ENCODE measurements at places on chromosomes 7 and 10.

- no peak for DNase-seq
These were observed 881 bp downstream of the C10orf67 start for GRCh38 chr10:23343591-23344240.

DNA sequence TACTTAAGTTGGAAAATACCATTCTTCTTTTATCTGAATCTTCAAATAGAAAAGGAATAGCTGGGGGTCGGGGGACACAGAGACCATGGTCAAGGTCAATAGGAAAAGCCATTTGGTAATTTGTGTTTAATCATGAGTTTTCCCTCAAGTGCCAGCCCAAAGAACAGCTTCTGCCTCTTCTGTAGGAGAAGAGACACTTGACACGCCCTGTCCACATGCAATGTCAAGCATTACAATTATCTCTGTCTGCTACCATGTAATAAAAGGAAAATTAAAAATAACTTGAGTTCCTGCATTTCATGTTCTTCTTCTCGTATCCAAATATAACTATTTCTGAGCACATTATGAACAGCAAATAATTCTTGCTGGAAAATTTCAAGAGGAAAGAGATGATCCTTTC is 241.7 kb downstream of the IPMK start:
- DNase-seq, result no peak

- no peak for DNase-seq
These were observed 148.8 kb downstream of the TAX1BP1 start for GRCh38 chr7:27888736-27889135.

DNA sequence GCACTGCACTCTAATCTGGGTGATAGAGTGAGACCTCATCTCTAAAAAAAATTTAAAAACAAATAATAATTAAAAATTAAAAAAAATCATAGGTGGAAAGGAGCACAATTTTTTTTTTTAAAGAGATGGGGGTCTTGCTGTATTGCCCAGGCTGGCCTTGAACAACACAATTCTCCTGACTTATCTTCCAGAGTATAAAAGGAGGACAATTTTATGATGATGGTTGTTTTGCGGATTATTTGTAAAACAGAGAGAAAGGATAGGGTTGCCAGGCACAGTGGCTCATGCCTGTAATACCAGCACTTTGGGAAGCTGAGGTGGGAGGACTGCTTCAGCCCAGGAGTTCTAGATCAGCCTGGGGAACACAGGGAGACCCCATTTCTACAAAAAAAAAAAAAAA is 5.0 kb downstream of the ACTR1A start:
- DNase-seq, result no peak

DNA sequence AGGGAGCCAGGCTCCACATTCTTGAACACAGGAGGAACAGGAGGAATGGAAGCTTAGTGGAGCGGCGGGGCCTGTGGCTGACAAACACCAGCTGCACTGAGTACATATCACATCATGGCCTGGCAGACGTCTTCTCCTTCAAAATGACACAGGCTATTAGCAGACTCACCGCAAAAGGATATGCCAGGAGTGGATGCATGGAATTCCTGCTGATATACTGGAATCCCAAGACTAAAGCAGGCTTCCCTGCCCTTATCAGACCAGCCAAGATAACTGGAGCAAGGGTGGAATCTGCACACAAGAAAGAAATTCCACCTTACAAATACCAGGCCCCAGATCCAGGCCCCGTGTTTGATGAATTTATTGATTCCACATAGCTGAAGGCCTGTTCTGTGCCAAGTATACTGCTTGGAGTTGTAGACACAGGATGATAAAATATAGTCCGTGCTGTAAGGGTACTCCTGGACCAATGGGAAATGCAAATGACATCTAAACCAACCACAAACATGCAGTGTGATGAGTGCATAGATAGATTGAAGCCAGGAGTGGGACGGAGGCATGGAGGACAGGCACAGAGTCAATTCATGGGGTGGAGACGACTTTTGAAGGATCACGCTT is 480.5 kb upstream of the ZMIZ1 start:
- DNase-seq, result no peak
